ENCODE measurements at places on chromosomes 12 and 14.

GRCh38 chr14:64960762-64961276, 11.3 kb downstream of the RAB15 start:
- no peak for DNase-seq

GRCh38 chr12:76782526-76782925, 18.6 kb downstream of the ZDHHC17 start:
- no peak for DNase-seq

- DNase-seq = no peak
Observed at GRCh38 chr14:23513005-23513817, 38.4 kb downstream of the ZFHX2 start.

GRCh38 chr14:48584031-48584430, 908.6 kb upstream of the MDGA2 start:
- no peak for DNase-seq

DNA sequence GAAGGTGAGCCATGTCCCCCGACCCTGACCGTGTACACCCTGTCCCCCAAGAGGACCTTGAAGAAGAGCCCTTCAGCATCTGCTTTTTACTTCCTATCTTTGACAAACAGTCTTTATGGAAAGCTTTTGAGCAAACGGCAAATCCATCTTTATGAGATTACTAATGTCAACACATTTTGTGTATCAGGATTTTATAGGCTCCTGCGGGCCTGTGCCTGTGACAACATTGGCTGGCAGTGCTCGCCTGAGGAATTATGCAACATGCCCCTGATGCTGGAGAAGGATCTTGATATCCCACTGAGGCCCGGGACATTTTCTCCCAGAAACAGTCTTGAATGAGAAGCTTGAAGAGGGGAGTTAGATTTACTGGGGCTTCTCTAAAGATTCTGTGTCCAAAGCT, 416.5 kb downstream of the NRXN3 start:
- DNase-seq = no peak

DNA sequence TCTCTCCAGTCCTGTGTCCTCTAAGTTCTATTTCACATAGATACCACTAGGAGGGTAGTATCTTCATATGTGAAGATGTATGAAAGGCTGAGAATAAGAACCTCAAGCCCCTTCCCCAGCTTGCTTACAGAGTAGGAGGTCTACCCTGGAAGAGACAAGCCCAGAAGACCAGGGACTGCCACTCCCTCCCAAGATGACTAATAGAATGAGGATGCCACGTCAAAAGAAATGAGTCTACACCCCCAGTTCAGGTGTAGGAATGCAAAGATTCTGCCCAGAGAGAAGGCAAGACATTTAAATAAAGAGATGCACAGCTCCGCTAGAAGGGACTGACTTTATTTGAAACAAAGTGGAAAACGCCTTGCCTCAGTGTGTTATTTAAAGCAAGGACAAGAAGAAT, 1006.0 kb upstream of the USP15 start:
- no peak for DNase-seq

GRCh38 chr14:38000340-38000739, 207.4 kb upstream of the SSTR1 start:
- no peak for DNase-seq

Data from stimulated activated CD8-positive, alpha-beta memory T cell treated with anti-CD3 and anti-CD28 coated beads, Interleukin-7, amount 100 ng/mL, for 4 hours (primary cell).